ENCODE measurements at places on chromosomes 3 and 15.

DNA sequence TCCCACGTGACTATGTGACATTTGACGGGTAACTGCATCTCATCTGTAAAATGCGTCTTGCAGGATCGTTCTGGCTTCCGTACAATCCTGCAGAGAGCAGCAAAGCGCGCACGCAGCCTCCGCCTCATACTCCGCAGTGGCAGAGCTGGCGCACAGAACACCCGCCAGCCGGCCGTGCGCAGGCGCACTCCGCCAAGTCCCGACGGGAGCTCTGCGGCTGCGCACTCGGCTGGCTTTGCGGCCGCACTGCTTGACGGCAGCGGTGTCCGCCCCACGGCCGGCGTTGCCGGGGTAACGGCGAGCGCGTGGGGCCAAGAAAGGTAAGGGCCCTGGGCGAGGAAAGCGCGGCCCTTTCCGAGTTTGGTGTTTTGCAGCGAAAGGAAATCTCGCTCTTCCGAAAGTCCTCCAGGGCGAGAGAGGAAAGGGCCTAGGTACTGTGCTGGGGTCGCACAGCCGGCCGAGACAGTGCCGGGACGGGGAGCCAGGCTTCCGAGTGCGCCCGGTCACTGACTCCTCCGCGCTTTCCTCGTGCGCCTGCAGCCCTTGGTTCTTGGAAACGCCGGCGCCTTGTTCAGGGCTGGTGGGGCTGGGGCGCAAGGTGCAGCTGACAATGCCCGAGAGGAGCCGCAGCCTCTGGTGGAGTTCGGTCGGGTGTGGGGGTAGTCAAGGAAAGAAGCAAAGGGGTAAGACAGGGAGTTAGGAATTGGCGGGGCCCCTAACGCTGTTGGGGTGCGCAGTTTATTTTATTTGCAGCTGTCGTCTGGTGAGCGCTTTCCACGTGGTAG lies at the start of gene TSEN2:
Gene TSEN2 (plus strand): TSS at position 283 of the 785 bp plus-strand sequence. CDS start 5,321 bp downstream, outside the sequence.
- DNase-seq: peak; percentile 96

DNA sequence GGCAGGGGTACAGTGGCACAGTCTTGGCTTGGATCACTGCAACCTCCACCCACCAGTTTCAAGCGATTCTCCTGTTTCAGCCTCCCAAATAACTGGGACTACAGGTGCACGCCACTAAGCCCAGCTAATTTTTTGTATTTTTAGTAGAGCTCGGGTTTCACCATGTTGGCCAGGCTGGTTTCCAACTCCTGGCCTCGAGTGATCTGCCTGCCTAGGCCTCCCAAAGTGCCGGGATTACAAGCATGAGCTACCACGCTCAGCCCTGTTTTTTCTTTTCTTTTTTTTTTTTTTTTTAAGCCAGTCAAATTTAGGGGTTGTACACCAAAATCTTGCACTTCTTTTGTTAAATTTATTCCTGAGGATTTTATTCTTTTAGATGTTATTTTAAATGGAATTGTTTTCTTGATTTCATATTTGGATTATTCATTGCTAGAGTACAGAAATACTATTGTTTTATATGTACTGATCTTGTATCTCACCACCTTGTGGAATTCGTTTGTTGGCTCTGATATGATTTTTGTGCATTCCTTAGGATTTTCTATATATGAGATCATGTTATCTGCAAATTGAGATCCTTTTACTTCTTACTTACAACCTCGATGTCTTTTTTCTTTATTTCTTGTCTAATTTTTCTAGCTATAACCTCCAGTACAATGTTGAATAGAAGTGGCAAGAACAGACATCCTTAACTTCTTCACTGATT lies 65.6 kb downstream of the ZNF609 start:
- DNase-seq: no peak

- DNase-seq: peak; percentile 85
Observed at GRCh38 chr3:146350852-146351251, 99.9 kb upstream of the PLSCR4 start.

DNA sequence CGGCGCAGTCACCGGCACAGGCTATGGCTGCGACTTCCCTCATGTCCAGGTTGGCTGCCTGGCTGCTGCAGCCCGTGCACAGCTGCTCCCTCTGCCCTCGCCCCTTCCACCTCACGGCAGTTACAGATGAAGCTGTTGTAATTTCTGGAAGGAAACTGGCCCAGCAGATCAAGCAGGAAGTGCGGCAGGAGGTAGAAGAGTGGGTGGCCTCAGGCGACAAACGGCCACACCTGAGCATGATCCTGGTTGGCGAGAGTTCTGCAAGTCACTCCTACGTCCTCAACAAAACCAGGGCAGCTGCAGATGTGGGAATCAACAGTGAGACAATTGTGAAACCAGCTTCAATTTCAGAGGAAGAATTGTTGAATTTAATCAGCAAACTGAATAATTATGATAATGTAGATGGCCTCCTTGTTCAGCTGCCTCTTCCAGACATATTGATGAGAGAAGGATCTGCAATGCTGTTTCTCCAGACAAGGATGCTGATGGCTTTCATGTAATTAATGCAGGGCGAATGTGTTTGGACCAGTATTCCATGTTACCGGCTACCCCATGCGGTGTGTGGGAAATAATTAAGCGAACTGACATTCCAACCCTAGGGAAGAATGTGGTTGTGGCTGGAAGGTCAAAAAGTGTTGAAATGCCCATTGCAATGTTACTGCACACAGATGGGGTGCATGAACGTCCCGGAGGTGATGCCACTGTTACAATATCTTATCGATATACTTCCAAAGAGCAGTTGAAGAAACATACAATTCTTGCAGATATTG lies 13.2 kb upstream of the GNB4 start:
- peak; percentile 60 for DNase-seq

GRCh38 chr15:38562278-38562677 lies 2.3 kb downstream of the RASGRP1 start:
- DNase-seq: no peak
